Stimulated activated CD8-positive, alpha-beta memory T cell treated with anti-CD3 and anti-CD28 coated beads, Interleukin-7, amount 100 ng/mL, for 48 hours (primary cell): ENCODE measurements at places on chromosomes 6 and 20.

- no peak for DNase-seq
These were observed 6.3 kb downstream of the MAPK14 start for GRCh38 chr6:36033935-36034334.

- DNase-seq = no peak
These were observed 33.0 kb downstream of the CHRNA4 start for GRCh38 chr20:63328026-63328700.

GRCh38 chr6:121321282-121321681 lies 13.0 kb downstream of the TBC1D32 start:
- no peak for DNase-seq

GRCh38 chr6:166604911-166605310 lies 18.4 kb upstream of the RAMACL start:
- DNase-seq = no peak
